DND-41 (cell line): ENCODE measurements at places on chromosomes 12 and 14.

DNA sequence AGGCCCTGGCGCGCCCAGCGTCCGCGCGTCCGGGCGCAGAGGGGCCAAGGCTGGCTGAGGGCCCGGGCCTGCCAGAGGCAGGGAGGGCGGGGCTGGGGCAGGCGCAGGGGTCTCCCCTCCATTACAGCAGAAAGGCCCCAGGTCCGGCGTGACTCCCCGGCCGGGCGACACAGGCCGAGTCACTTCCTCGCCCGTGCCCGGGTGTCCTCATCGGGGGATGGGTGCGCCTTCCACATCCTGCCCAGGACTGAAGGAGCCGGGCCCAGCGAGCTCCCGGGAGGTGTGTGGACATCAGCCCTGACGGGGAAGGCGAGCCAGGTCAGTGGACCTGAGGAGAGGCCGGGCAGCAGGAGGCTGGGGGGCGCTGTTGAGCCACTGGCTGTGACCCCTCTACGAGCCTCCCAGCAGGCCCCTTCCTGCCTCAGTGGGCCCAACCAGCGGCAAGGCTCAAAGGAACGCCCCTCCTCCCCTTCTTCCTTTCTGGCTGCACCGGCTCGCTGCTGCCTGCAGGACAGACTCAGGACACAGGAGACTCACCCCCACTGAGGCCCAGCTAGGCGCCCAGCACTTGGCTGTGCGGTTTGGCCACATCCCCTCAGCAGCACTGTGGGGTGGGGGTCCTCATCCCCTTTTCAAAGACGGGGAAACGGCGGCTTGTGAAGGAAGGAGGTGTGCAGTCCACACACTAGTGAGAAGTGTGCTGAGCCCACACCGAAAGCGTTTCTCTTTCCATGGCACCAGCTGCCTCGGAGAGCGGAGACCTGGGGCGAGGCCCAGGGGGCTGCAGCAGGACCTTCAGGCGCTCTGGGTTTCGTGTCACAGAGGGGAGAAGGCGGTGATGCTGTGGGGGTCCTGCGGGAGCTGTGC lies 606 bp downstream of the TNFAIP2 start:
- no peaks in the 10 kb centered on the region for H3K4me1 ChIP-seq
- peaks cover 12% of the 10 kb centered on the region for H3K27me3 ChIP-seq
- no peaks in the 10 kb centered on the region for H3K36me3 ChIP-seq
- H3K4me3 ChIP-seq = no peak overlapping the region

- no peak overlapping the region for H3K27ac ChIP-seq
- H3K27me3 ChIP-seq = no peaks in the 10 kb centered on the region
- DNase-seq = peak; percentile 29
- peaks cover 10% of the 10 kb centered on the region for H3K4me1 ChIP-seq
These were observed 32.6 kb downstream of the PPP2R5E start for GRCh38 chr14:63510538-63510937.

GRCh38 chr14:61488417-61489401 lies 167.3 kb downstream of the PRKCH start:
- no peaks in the 10 kb centered on the region for H3K27me3 ChIP-seq
- H3K4me3 ChIP-seq = no peak overlapping the region
- H3K36me3 ChIP-seq = peaks cover 88% of the 10 kb centered on the region
- DNase-seq = no peak
- 0 out of 2 replicates have a peak overlapping the region, but pooled peaks have one; percentile 22 for H3K27ac ChIP-seq

DNA sequence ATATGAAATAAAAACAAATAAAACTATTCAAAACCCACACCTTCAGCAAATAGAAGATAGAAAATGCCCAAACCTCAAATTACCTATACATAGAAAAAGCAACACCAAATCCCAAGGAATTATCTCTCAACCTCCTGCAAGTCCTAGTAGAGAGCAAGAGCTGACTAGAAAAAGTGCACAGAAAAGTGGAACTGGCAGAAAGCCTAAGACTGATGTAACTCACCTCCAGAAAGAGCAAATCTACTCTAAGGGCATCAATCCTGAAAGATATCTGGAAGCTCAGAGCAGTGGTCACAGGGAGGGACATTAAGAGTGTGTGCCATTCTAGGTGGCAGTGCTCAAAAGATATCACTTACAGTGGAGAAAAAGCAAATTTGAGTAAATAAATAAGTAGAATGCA lies 62.1 kb upstream of the PLEKHG7 start:
- H3K27me3 ChIP-seq = no peaks in the 10 kb centered on the region
- no peaks in the 10 kb centered on the region for H3K36me3 ChIP-seq
- DNase-seq = no peak
- H3K4me3 ChIP-seq = no peak overlapping the region
- H3K27ac ChIP-seq = no peak overlapping the region

DNA sequence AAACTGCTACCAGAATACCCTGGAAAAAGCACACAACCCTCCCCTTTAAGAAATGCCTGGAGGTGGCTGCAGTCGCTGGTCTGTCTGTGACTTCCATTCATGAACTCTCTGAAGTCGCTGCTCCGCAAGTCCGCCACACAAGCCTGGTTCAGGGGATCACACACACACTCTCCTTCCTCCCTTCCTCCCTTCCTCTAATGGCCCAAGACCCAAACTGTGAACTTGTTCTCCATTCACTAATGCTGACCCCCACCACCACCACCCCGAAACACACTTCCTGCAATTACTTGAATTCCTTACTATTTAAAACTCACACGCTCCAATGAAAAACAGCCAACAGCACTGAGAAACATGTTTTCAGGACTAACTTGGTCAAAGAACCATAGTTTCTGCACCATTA lies 1.0 kb upstream of the LMO3 start:
- H3K36me3 ChIP-seq = no peaks in the 10 kb centered on the region
- no peaks in the 10 kb centered on the region for H3K27me3 ChIP-seq
- no peak overlapping the region for H3K27ac ChIP-seq

DNA sequence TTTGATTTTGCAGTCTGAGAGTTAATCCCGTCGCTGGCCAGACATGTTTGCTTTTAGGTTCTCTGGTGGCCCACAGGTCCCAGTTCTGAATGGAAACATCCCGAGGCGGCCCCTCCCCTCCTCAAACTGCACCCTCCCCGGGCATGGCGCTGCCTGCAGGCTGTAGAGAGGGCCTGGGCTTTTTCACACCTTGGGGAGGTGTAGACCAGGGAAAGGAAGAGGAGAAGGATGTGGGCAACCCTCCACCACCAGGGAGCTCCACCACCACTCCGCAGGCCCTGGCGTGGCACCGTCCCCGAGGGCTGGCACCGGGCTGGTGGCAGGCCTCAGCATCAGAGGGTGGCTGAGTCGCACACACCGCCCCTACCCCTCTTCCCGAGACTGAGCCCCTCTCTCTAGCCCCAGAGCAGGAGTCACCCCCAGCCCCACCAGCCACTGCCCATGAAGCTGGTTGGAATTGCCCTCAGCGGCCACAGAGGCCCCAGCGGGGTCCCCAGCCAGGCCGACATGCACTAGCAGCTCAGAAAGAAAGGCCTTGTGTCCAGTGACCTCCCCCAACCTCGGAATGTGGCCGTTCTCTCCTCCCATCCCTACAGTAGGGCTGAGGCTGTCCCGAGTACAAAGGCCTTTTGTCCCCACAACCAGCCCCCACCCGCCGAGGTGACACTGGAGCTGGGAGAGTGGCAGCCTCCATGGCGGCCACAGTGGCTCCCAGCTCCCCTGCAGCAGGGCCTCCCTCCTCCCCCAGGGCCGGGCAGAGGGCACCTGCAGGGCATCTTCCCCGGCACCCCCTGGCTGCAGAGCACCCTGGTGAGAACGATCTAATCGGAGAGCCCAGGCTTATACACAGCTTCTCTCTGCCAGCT lies 23.5 kb upstream of the INF2 start:
- peak; percentile 29 for DNase-seq
- H3K27me3 ChIP-seq = no peaks in the 10 kb centered on the region
- no peaks in the 10 kb centered on the region for H3K4me1 ChIP-seq
- H3K4me3 ChIP-seq = no peak overlapping the region

- no peak overlapping the region for H3K4me3 ChIP-seq
- no peak for DNase-seq
- no peaks in the 10 kb centered on the region for H3K27me3 ChIP-seq
- H3K27ac ChIP-seq = peak overlapping the region; percentile 69
These were observed 128.5 kb downstream of the ETV6 start for GRCh38 chr12:11777962-11778361.

DNA sequence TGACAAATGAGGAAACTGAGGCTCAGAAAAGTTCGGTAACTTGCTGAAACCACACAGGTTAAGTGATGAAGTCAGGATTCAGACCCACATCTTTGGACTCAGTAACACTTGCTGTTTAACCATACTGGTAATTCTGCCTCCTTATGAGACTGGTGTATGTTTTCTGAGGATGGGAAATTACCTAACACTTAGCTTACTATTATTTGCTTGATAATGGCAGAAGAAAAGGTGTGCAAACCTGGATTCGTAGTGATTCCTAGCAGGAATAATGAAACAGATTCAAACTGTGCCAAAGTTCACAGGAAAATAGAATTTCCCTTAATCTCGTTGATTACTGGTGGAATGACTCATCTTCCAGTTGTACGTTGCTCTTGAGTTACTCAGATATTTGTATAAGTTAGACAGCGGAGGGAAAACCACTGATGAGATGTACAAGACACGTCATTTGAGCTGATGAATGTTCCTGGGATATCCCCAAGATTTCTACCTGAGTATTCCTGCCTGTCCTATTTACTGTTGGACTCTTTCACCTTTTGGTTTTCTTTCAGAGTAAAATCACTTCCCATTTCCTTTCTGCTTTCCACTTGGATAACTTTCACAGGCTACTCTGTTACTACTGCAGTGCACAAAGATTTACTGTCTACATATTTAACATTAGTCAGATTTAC lies 37.5 kb downstream of the PRORP start:
- no peak overlapping the region for H3K27ac ChIP-seq
- H3K4me1 ChIP-seq = peaks cover 6% of the 10 kb centered on the region
- no peak for DNase-seq
- H3K27me3 ChIP-seq = no peaks in the 10 kb centered on the region

DNA sequence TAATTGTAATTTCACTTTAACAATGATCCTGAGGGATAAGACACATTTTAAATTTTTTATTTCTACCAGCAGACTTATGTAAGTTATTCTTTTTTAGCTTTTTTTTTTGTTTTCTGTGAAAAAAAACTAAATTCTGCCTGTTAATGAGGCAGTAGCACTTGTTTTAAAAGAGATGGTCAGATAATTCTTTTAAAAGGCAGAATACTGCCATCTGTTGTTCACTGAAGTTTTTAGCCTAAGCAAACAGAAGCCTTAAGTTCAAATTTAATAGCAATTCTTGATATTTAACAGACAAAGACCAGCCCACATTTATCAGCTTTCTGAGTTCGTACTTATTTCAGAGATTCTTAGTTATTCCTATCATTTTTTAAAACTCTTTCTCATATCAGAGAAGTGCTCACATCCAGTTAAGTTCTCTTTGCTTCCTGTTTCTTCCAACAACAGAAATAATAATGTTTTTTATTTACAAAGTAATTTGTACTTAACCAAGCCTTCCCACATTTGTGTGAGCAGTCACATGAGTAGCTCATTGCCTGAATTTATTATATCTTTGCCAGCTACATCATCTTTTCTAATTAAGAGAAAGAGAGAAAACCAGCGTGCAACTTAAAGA lies 93.4 kb upstream of the SLCO1C1 start:
- H3K36me3 ChIP-seq = no peaks in the 10 kb centered on the region
- no peaks in the 10 kb centered on the region for H3K4me1 ChIP-seq
- no peaks in the 10 kb centered on the region for H3K27me3 ChIP-seq
- H3K27ac ChIP-seq = no peak overlapping the region

DNA sequence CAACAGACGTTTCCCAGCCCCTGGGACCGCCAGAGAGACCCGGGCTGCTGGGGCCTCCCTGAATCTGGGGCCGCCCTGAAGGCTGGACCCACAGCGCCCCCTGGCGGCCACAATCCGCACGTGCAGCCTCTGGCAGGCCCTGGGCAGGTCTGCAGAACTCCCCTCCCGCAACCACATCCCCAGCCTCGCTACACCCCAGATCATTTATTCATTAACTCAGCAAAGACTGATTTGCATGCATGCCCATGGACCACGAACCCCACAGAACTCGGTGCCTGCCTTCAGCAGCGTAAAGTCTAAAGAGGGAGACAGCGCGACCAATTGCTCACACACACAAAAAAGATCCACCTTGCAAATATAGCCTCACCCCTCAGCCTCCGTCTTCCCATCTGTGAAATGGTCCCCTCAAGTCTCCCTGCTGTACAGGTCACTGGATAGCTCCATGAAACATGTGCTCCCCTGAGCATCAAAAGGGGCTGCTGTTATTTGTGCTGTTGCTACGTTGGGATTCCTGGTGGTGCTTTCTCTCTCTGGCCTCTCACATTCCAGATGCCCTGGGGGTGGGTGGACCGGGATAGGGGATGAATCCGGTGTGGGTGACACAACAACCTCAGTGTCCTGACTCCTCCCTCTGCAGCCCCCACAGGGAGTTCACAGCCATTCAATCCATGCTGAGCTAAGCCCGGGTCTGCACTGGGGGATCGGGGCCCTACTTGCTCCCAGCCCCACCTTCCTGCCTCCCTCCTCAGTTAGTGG lies 96.4 kb downstream of the SCARB1 start:
- no peaks in the 10 kb centered on the region for H3K36me3 ChIP-seq
- no peak overlapping the region for H3K27ac ChIP-seq
- peak; percentile 86 for DNase-seq
- peaks cover 3% of the 10 kb centered on the region for H3K27me3 ChIP-seq

- no peak overlapping the region for H3K4me3 ChIP-seq
- no peaks in the 10 kb centered on the region for H3K36me3 ChIP-seq
- no peak for DNase-seq
- no peak overlapping the region for H3K27ac ChIP-seq
- H3K4me1 ChIP-seq = no peaks in the 10 kb centered on the region
These were observed 79.5 kb downstream of the OTOGL start for GRCh38 chr12:80178846-80179245.

GRCh38 chr14:52641745-52642144 lies 53.6 kb downstream of the ERO1A start:
- no peak overlapping the region for H3K4me3 ChIP-seq
- peaks cover 58% of the 10 kb centered on the region for H3K36me3 ChIP-seq
